ENCODE measurements at places on chromosomes 3 and 15.

- DNase-seq = no peak
Observed at GRCh38 chr3:71863563-71864190, 78.7 kb upstream of the PROK2 start.

GRCh38 chr15:72472992-72473610, 1.0 kb upstream of the ARIH1 start:
- no peak for DNase-seq

- no peak for DNase-seq
Observed at GRCh38 chr3:112689385-112689784, 48.4 kb upstream of the CCDC80 start.

DNA sequence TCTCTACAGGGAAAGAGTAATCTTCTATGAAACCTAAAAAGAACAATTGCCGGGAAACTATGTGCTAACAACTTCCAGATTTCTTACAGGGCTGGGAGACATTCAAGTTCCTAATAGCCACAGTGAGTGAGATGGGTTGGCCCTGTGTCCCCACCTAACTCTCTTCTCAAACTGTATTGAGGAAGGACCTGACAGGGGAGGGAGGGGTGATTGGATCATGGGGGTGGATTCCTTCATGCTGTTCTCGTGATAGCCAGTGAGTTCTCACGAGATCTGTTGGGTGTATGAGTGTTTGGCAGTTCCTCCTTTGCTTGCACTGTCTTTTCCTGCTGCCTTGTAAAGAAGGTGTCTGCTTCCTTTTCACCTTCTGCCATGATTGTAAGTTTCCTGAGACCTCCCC, 958.7 kb downstream of the AGBL1 start:
- no peak for DNase-seq

DNA sequence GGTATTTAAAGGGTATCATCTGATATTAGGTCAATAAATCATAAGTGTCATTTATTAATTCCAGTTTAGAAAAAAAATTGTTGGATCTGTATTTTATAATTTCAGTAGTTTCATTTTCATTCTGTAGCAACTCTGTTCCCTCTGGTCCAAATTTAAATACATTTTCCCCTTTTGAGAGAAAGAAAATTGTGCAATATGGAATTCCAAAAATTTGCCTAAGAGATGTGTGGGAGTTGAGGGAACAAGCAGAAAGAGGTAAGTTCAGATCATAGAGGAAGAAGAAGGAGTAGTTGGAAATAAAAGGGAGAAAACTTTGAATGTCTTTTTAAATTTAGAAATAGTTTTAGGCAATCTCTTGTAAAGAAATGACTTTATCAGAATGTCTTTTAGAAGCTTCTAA, 48.9 kb upstream of the MME start:
- no peak for DNase-seq

GRCh38 chr3:28649266-28649665, 300.6 kb upstream of the AZI2 start:
- DNase-seq = no peak

- DNase-seq = no peak
Observed at GRCh38 chr3:178103140-178103539, 433.1 kb upstream of the KCNMB2 start.

DNA sequence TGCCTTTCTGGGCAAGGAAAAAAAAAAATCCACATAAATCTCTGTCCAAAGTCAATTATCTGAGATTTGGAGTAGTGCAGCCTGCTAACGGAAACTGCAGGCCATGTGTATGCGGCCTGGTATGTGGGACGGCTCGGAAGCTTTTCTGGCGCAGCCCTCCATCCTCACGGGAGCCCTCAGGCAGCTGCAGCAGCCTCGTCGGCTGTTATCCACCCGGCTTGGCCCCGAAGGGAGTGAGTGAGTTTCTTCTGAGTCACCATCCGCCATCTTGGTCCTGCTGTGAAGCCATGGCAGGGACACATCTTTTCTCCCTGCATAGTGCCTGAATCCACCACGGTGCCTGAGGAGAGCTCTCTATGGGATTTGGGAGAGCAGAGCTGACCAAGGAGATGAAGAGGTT, 62.8 kb downstream of the POLR2M start:
- no peak for DNase-seq

All from NCI-H1436 treated with DMSO at 0.1 percent for 48 hours (cell line).